ENCODE measurements at places on chromosomes 1 and 21. TPM values are rescaled to one million over a fixed set of nuclear protein-coding genes. Genes with fewer than 3 reads are reported as not detected.

Gene LRRC42
- 26.5 TPM for total RNA-seq

Gene GPR157
- 5.4 TPM for total RNA-seq

Gene TAS1R1
- total RNA-seq, result not detected

Gene A3GALT2
- not detected for total RNA-seq

Gene CHI3L1
- total RNA-seq, result 5.4 TPM

Gene PADI4
- not detected for total RNA-seq

Gene TNFRSF9
- 0.28 TPM for total RNA-seq

Gene LEMD1
- not detected for total RNA-seq

Gene PITHD1
- 45.8 TPM for total RNA-seq

Gene NTNG1
- total RNA-seq, result 1.3 TPM

Gene IGSF3
- 0.85 TPM for total RNA-seq

Gene USH2A
- total RNA-seq, result not detected

Gene RIPPLY3
- total RNA-seq, result not detected

Gene C1orf167
- total RNA-seq, result not detected

Gene BMP8B
- not detected for total RNA-seq

Gene OR6N1
- total RNA-seq, result not detected

Gene CLEC20A
- total RNA-seq, result not detected

Gene EPHA2
- 33.5 TPM for total RNA-seq

Gene IL10RB
- total RNA-seq, result 61.2 TPM

Gene LCE1E
- total RNA-seq, result not detected

Gene UBE2U
- not detected for total RNA-seq

Gene C1QC
- not detected for total RNA-seq

Gene EDN2
- 0.28 TPM for total RNA-seq

Gene ZNF281
- total RNA-seq, result 27.9 TPM

Gene GPX7
- 30.4 TPM for total RNA-seq

Gene KDF1
- 0.28 TPM for total RNA-seq

Gene TCHH
- under 0.01 TPM for total RNA-seq

Gene GFI1
- under 0.01 TPM for total RNA-seq

Gene TINAGL1
- 742 TPM for total RNA-seq

Gene ZNF436
- total RNA-seq, result 26.8 TPM

Gene NUAK2
- total RNA-seq, result 5.2 TPM

Gene FOXJ3
- total RNA-seq, result 10.4 TPM

Gene IBA57
- 2.3 TPM for total RNA-seq

Gene LMO4
- 65.4 TPM for total RNA-seq

Gene ANKRD65
- under 0.01 TPM for total RNA-seq

Gene LCK
- total RNA-seq, result not detected

Gene TRIM67
- total RNA-seq, result not detected

Gene OR2L3
- total RNA-seq, result not detected

Gene NBPF11
- 3.9 TPM for total RNA-seq

Gene FMO1
- total RNA-seq, result 0.28 TPM

Gene DEGS1
- total RNA-seq, result 98.9 TPM

Gene LCE1F
- total RNA-seq, result not detected
